ENCODE measurements at places on chromosomes 16 and 17.
A peak's percentile ranks its signal among the peaks of the same experiment; 100 is the strongest.

DNA sequence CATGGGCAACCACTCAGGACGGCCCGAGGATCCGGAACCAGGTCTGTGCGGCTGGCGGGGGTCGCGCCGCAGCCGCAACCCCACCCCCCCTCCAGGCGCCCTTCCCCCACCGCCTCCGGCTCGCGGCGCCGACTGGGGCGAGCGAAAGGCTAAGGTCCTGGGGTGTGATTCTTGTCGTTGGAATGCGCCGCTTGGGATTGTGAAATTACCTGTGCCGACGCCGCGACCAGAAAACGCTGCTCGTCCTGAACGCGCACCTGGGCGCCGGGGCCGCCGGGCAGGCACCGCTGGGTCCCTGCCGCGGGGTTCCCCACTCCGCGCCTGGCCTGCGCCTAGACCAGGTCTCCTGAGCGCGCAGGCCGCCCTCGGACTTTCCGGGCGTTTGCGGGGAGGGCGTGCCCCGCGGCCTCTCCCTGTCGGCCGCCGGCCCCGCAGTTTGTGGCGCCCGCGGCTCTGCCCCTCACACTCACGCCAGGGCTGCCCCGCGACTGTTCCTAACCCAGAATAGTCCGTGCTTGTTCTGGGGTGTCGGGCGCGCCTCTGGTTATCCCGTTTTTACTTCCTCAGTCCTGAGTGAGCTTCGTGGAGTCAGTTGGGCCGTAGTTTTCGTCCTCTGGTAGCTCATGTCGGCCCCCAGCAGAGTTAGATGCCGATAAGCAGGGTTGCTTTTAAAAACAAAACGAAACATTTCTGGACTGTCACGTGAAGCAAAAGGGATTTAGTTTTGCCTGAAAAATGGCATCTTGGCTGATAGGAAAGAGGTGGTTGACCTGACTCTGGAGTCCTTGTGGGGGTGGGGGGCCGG, 147.2 kb downstream of the SPECC1 start:
- no peak for DNase-seq

- DNase-seq: peak; percentile 84
Observed at GRCh38 chr16:89909777-89910716, 8.6 kb upstream of the MC1R start.

GRCh38 chr17:50361561-50362480, 11.2 kb downstream of the MRPL27 start:
- DNase-seq: peak; percentile 75

GRCh38 chr16:28146536-28146935, 65.2 kb downstream of the XPO6 start:
- no peak for DNase-seq

- DNase-seq: no peak
Observed at GRCh38 chr17:82836823-82837357, 2.9 kb downstream of the ZNF750 start.

DNA sequence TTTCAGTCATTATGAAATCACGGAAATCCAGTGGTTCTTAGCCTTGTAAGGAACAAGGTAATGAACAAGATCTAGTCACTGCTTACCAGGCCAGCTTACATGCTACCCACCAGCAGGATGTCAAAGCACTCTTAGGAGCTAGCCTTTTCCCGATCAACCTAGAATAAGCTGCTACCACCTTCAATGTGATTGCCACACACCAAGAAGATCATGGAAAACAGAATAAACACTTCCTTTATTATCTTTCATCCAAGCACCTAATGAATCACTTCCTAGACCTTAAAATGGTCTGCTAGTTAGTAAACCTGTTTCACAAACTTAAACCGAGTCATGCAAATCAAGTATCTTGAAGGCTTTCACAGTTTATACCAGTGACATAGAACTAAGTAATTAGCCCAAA, 5.0 kb downstream of the BBS2 start:
- DNase-seq: no peak

GRCh38 chr17:80588702-80589383, 44.2 kb downstream of the RPTOR start:
- no peak for DNase-seq

DNA sequence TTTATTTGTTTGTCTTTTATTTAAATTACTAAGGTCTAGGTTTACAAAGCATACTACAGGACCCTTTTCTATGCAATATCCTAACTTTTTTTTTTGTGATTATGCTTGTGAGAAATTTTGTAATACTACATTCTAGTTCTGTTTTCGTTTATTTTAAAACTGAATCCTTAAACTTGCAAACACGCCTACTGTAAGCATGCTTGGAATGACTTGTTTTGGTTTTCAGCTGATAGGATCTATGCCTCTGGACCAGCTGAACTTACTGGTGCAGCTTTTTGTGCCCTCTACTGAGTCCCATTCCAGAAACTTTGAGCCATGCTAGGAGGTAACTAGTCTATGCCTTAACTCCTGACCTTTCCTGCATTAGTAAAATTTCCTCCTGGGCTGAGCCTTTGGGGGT, 6.0 kb downstream of the PDP2 start:
- DNase-seq: no peak

GRCh38 chr17:66312912-66313311, 10.5 kb downstream of the PRKCA start:
- no peak for DNase-seq

DNA sequence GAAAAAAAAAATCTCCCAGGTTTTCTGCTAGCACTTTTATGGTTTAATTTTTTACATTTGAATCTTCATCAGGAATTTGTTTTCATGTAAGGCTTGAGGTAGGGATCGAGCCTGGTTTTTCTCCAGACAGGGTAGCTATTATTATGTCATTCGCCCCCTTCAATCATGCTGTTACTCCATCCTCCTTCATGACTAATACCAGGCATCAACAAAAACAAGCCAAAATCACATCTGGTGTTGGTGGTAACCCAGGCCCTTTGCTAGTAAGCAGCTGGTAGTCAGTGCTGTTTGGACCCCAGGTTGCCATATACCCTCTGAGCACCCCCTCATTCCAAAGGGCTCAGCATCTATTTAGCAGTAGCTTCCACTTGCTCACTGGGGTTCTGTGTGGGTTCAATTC, 29.5 kb downstream of the DRC3 start:
- no peak for DNase-seq

- DNase-seq: no peak
Observed at GRCh38 chr17:37106049-37106448, 157.3 kb downstream of the AATF start.

All from ecto neural progenitor cell (in vitro differentiated cells).